ENCODE measurements at places on chromosomes 4 and X.

GRCh38 chr4:183447646-183448045 is 3.2 kb downstream of the CDKN2AIP start:
- no peak for DNase-seq

- DNase-seq: peak; percentile 2
Measured at GRCh38 chr4:176735300-176735699, 57.4 kb downstream of the VEGFC start.

DNA sequence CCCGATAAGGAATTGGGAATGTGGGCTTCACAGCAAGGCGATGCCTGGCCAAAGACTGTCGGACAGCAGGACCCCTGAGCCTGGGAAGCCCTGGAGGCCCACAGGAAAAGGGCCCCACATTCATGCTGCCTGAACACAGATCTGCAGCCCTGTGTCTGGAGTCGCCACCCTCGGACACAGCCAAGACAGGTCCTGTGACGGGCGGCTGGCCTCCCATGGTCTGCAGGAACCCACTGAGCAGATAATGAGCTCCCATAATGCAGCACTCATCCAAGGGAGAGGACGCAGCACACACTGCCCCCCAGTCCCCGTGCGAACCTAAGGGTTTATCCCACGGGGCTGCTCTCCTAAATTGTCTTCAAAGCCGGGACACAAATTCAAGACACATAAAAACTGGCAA is 30.6 kb downstream of the ZFYVE28 start:
- no peak for DNase-seq

DNA sequence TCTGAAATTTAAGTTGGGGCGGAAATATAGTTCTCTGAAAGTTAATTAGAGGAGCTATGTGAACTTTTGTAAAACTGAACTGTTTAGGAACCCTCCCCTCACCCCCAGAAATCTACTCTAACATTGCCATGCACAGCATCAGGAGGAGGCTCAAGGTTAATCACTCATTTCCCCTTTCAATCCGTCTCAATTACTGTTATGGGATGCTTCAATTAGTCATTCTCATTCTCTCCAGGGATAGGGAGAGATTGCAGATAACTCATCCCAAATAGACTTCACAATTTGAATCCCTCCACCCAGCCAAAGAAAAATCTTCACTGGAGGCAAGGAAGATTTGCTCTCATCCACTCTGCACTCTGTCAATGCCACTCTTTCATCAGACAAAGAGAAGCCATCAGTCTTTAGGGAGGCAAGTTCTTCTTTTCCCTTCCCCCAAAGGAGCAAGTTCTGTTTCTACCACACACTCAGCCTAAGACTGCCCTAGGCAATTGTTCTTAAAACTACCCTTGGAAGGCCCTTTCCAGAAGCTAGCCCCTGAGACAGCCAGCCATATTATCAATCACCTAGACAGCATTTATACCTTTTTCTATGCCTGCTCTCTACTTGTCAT is 140.4 kb downstream of the SLC10A7 start:
- DNase-seq: no peak

- no peak for DNase-seq
Measured at GRCh38 chr4:23041501-23041900, 348.8 kb downstream of the GBA3 start.

- DNase-seq: peak; percentile 54
Measured at GRCh38 chr4:112523008-112523721, 7.2 kb upstream of the NEUROG2 start.

GRCh38 chr4:55887594-55887993 is 34.1 kb downstream of the EXOC1 start:
- DNase-seq: no peak

- peak; percentile 61 for DNase-seq
Measured at GRCh38 chrX:138711399-138712347, at the start of gene FGF13. Gene FGF13, minus strand, starts transcription at chrX:138711717. Its CDS starts 714 bp downstream, at chrX:138711003.

- DNase-seq: no peak
Measured at GRCh38 chr4:68592673-68593072, 16.6 kb upstream of the UGT2B17 start.

- DNase-seq: no peak
Measured at GRCh38 chrX:55715847-55716246, 1.7 kb upstream of the RRAGB start.

DNA sequence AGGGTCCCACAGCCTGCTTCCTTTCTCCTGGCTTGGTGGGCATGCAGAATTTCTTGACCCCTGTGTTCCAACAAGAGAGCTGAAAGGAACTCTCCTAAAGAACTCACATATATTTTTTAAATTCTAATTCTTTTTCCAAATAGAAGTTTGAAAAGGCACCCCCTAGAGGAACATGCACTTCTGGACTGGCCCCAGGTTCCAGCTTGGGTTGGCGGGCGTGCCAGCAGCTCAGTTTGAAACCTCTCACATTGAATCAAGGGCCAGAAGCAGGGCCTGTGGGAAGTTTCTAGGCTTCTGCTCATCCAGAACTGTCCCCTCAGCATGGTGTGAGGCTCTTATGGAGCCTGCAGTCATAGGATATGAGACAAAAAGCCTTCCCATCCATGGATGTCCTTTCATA is 132.6 kb downstream of the ATG4A start:
- no peak for DNase-seq

DNA sequence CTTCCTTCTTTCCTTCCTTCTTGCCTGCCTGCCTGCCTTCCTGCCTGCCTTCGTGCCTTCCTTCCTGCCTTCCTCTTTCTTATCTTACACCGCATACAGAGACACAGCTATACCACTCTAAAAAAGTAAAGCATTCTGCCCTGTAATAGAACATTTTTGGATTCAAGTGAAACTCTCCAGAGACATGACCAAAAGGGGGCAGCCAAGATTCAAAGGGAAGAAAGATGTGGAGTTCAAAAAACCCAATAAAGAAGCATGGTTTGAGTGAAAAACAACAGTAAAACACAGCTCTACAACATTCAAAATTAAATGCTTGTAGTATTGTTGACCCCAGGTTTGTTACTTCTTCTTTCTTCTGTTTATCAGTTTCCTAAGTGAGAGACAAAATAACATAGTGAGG is 914.9 kb upstream of the PCDH7 start:
- DNase-seq: no peak

DNA sequence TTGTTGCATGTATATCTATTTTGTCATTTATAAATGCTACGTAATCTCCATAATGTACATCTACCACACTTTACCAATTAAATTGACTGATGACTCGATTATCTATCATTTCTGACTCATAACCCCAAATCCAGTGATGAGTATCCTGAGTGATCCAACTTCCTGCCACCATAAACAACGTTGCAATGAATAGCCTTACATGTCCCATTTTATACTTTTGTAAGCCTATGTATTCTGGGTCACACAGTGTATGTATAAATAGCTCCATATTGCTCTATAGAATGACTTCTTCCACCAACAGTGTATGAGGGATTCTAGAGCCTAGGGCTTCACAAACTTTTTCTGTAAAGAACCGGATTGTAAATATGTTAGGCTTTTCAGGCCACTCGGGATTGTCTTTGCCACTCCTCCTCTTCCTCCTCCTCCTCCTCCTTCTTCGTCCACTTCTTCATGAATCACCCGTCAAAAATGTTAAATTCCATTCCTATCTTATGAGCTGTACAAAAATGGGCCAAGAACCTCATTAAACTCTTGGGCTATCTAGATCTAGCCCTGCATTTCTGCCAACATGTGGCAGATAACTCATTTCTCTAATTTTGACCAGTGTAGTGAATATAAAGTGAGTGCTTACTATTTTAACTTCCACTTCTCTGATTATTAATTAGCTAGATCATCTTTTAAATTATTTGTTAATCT is 672.2 kb upstream of the AMOT start:
- no peak for DNase-seq

DNA sequence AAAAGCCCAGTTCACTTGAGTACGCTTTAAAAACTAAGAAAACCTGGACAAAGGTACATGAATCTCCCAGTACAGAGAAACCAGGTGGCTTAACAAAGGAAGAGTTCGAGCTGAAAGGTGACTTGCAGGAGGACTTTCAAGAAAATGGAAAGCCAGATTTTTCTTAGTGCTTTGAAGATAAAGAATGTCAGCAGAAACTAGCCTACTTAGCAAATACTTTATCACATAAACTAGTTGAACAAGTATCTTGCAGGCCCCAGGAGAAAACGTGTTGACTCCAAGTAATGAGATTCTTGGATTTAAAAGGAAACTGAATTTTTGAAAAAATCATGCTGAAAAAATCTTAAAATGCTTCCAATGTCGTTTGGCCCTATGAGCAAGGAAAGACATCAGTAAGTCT is 26.4 kb downstream of the CDKN2AIP start:
- DNase-seq: no peak

GRCh38 chr4:113820108-113820507 is 58.6 kb upstream of the CAMK2D start:
- peak; percentile 75 for DNase-seq

DNA sequence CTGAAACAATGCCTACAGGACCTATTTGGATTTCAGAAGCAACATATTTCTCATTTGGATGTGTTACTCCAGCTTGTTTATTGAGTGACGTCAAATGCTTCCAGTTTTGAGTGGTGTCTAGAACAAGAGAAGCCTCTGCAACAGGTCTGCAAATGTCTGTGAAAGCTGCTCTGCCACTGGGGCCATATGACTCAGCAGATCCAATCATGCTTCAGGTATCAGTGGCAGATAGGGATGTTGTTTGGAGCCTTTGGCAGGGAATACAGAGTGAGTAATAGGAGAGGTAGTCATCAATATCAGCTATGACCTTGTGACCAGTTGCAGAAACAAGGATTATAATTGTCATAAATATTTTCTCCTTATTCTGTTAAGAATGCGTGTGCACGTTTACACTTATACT is 141.1 kb upstream of the ZXDA start:
- no peak for DNase-seq

GRCh38 chr4:100581337-100581736 is 63.5 kb upstream of the EMCN start:
- DNase-seq: no peak

DNA sequence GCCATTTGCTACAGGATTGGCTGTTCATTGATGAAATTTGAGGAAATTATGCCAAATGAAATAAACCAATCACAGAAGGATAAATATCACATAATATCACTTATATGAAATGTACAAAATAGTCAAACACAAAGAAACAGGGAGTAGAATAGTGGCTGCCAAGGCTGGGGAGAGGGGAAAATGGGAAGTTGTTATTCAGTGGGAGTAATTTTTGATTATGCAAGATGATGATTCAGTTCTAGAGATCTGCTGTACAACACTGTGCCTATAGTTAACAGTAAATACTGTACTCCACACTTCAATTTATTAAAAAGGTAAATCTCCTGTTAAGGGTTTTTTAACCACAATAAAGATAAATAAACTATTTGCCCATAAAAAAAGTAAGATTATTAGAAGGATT is 101.1 kb downstream of the TMA16 start:
- DNase-seq: no peak

DNA sequence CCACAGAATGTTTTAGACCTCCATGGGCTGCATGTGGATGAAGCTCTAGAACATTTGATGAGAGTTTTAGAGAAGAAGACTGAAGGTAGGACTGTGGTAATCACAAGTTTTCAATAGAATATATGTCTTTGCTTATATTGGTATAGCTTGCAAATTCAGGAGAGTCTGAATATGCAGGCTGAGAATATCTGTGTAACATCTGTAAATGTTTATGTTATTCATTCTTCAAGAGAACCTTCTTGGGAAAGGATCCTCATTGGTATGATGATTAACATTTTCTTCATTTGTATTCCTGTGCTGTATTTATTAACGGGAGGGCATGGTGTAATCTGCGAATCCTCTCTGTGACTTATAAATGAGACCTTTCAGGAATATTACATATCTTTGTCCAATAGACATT is 52.1 kb upstream of the RHOH start:
- no peak for DNase-seq

DNA sequence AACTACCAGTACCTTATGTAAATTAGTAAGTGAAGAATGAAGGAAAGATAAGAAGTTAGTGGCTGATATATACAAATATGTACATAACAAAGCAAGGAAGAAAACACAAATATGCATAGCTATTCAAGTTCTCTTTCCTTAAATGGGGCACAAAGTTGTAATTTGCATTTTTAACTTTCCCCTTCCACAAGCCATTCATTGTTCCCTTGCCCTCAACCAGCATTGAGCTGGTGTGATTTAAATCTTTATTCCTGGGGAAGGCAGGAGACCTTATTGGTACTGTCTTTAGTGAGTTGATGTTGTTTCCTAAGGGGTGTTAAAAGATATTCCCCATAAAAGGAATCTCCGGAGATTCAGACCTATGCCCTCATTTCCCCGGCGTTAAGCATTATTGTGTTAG is 735.3 kb downstream of the PCDH18 start:
- no peak for DNase-seq

GRCh38 chr4:94208918-94209317 is 1.3 kb downstream of the SMARCAD1 start:
- no peak for DNase-seq

DNA sequence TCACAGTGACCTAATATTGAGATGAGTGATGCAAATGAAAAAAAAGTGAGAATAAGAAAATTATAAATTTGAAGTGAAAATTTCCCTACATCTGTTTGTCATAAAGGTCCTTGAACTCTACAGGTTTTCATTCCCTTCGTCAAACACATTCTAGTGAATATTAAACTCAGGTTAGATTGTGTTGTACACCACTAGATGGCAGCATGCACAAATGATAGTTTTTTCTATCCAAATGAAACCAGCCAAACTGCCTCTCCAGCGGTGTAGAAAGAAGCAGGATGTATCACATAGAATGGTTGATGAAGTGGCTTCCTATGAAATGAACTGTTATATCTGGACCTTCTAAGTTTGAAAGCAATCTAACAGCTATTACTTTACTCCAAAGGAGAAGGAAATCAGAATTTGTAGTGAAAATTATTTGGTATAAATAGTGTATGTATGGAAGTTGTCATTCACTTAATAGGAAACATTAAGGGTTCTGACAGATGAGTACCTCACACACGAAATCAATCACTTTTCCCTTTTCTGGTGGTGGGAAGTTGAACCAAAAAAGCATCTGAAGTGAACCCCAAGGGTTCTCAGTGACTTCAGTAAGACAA is 382.7 kb downstream of the UNC5C start:
- peak; percentile 65 for DNase-seq

- no peak for DNase-seq
Measured at GRCh38 chr4:106315476-106315967, 487 bp downstream of the TBCK start.

DNA sequence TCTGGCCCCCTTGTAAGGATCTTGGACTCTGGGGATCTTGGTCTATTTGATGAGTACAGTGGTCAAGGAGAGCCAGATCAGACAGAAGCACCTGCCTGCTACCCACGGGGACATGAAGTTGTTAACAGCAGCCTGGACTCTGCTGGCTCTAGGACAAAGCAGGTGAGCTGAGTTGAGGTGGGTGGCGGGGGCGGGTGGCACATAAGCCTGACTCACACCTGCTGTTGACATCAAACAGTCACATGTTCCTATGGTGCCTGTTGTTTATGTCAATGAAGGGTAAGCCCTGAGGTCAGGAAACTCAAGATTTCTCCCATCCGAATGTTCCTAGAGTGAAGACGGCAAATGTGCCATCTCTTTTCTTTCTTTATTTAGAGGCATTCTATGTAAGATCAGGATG is 50.1 kb upstream of the CLNK start:
- DNase-seq: no peak

DNA sequence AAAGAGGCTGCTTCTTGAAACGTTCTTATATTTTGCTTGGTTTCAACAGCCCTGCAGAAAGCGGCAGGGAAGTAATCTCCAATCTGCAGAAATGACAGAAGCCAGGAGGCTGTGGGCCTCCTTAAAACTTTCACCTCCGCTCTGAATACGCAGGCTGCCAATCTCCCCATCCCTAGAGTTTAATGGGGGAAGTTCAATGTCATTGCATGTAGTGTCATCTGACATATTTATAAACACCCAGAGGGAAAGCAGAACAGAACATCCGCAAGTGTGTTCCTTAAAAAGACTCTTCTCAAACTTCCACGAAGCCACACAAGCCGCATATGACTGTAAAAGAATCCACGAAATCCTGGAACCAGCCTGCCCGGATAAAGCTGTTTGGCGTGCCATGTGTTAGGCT is 148.8 kb upstream of the TBL1X start:
- no peak for DNase-seq

All from muscle of arm (tissue), 14 donors.